NCI-H1105 (cell line): ENCODE measurements at places on chromosomes 2 and 18.
A peak's percentile ranks its signal among the peaks of the same experiment; 100 is the strongest.

DNA sequence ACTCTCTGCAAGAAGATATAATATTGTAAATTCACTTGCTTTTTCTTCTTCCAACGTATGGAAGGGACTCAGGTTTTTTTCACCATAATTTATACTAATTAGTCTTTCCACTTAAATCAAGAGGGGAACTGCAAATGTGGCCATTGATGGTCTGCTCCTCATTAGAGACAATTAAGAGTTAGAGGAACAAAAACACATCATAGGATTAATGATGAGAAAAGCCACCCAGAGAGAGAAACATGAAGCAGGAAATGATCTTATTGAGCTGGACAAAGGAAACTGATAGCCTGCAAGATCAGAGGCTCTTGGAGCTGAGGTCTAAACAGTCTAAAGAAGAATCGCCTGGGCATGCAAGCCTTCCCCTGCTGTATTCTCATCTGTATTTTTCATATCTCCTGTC lies 151.2 kb upstream of the NRP2 start:
- DNase-seq: no peak

GRCh38 chr2:43488737-43489136 lies 107.1 kb downstream of the THADA start:
- DNase-seq: no peak

DNA sequence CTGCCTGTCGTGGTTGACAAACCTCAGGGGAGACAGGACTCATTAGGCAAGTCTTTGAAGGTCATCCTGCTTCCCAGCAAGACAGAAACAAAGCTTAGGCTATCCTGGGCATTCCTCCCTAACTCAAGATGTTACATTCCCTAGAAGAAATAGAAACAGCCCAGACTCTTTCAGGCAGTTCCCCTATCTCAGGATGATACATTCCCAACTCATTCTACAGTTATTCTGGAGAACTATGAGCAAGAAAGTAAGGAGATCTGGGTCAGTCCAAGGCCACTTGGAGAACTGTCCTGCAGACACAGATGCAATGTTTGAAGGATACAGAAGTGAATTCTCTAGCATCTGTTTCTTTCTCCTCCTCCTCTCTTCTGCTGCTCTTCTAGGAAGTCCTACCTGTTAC lies 220.1 kb upstream of the NCKAP5 start:
- no peak for DNase-seq

DNA sequence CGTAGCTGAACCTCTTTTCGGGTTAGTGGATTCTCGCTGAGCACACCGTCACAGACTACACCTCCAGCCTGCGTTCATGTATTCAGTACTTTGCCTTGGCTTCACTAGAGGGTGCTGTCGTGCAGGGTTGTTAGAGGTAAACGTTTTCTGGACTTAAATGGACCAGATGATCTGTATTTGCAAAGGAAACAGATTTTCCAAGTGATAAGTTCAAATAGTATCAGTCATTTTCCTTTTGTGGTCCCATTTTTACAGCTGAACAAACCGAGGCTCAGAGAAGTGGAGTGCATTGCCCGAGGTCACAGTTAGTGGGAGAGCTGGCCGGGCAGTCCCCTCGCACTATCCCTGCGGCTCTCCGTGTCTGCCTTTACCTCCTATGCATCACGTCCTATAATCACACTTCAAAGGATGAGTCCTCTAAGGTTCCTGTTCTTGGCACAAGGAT lies 125.9 kb downstream of the MAP4K4 start:
- DNase-seq: no peak

DNA sequence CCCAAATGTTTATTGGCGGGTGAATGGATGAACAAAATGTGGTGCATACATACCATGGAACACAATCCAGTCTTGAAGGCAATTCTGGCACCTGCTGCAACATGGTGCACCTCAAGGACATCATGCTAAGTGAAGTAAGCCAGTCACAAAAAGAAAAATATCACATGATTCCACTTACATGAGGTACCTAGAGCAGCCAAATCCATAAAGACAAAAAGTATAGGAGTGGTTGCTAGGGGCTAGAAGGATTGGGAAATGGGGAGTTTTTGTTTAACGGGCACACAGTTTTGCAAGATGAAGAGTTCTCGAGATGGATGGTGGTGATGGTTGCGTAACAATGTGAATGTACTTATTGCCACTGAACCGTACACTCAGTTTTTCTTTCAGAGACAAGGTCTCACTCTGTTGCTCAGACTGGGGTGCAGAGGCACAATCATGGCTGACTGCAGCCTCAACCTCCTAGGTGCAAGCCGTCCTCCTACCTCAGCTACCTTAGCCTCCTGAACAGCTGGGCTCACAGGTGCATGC lies 90.9 kb upstream of the CERS6 start:
- DNase-seq: no peak

DNA sequence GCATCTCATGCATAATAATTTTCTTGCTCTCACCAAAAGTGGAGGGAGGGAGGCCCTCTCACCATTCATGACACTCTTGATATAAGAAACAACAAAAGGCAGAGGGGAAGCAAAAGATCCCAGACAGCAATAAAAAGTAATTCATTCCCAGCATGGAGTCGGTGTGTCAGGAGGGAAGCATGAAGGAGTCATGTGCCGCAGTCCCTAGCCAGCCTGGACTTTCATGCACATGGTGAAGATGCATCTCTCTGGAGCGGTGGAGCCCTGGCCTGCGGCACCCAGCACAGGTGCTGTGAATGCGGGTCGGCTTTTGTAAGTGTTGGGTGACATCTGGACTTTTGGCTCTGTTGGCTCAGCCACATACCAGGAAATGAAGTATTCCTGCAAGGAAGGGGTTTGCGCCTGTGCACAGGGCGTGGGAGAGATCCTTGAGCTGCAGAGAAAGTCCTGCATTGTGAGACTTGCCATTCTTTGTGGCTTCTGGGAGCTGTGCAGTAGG lies 119.4 kb downstream of the COPS8 start:
- DNase-seq: no peak

- no peak for DNase-seq
Observed at GRCh38 chr18:13438507-13439056, 220.0 kb downstream of the LDLRAD4 start.

DNA sequence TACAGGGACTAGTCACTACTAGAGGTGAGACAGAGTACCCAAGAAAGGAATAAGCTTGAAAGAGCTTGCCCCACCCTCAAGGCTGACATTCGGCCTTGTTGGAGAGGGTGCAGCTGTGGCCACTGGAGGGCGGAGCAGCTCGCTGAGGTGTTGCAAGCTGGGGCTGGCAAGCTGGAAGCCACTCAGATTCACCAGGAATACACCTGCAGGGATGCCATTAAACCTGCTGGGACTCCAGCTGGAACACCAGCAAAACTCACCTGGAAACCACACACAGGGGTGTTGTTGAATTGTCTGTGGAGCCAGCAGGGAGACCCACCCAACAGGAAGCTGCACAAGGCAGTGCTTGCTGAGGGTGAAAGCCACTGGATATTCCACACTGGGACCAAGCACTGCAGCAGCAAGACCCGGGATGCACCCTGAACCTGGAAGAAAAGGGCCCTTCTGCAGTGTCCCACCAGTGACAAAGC lies 26.1 kb downstream of the KCTD18 start:
- no peak for DNase-seq

- peak; percentile 14 for DNase-seq
Observed at GRCh38 chr2:206275312-206276055, 1.0 kb downstream of the ZDBF2 start.

DNA sequence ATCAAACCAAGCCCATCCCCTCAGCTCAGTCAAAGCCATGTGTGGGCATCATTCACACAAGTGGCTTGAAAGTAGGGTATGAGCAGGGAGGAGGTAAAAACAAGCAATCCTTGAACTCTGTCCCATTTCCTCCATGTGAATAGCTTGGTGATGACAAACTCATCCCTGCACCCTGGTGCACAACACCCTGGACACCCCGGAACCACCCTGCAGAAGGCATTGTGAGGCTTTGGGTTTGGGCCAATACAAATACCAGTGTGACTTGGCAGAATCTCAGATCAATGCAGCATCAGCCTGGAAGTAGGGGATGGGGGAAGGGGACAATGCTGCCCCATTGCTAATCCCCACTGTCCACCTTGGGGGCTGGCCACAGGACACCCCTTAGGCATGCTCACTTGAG lies 28.6 kb downstream of the TGFA start:
- DNase-seq: no peak

DNA sequence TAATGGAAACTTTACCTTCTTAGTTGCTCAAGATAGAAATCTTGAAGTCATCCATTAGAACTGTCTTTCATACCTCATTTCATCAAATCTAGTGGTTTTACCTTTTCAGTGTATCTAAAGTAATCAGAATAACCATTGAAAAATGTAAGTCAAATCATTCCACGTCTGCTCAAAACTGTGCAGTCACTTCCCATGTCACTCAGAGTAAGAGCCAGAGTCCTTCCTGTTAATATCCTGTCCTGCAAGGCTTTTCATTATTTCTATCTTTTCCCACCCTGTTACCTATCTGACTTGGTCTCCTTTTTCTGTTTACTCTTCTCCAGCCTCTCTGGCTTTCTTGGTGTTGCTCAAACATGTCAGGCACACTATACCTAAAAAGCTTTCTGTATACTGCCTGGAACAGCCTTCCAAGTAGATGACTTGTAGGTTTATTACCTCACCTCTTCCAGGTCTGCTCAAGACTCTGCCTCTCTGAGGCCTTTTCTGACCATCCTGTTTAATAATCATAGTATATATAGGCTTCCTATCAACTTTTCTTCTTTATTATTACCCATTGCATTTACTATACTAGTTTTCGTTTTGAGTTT lies 3.4 kb downstream of the C2orf69 start:
- no peak for DNase-seq

GRCh38 chr18:78739882-78740677 lies 239.5 kb upstream of the SALL3 start:
- DNase-seq: no peak

DNA sequence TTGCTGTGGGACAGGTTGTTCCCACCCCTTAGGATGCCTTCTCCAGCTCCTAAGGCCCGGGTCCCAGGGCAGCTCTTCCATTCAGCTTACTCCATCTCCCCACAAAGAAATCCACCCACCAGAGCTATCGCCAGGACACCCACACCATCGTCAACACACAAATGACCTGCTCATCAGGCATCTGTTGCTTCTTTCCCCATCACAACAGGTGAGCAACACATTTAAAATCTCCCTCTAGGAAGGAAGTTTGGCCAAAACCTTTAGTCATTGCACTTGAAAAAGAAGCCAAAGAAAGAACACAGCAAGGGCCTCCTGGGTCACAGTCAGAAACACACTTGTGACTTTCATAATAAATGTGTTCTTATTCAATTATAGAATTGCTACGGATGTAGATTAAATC lies 289.0 kb downstream of the PIEZO2 start:
- no peak for DNase-seq

DNA sequence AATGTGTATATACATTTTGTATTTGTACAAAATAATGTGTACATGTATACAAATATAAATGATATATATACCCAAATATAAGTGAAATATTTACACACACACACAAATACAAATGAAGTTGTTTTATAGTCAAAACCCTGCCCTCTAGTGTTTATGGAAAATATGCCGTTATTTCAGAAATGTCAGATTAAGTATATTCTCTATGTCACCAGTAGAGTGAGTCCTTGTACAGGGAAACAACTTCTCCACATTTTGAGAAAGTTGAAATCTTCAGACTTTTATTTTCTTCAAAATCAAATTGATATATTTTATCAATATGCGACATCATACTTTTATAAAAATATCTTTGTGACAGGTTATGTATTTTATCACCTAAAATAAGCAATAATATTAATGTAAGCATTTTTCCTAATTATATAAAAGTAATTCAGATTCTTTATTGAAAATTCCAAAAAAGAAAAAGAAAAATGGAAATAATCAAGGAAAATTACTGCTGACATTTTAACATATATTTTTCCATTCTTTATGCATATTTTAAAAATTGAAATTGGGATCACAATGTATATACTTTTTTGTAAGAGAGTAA lies 22.4 kb downstream of the ARL6IP6 start:
- DNase-seq: peak; percentile 31

- DNase-seq: no peak
Observed at GRCh38 chr2:164717000-164717803, 95.9 kb upstream of the GRB14 start.

GRCh38 chr18:45423659-45424058 lies 191.6 kb upstream of the SLC14A2 start:
- peak; percentile 40 for DNase-seq

GRCh38 chr2:110886826-110887573 lies 154.6 kb downstream of the ACOXL start:
- DNase-seq: no peak

GRCh38 chr2:239264492-239264837 lies 136.4 kb downstream of the HDAC4 start:
- DNase-seq: no peak

- no peak for DNase-seq
Observed at GRCh38 chr2:196105951-196106350, 37.3 kb upstream of the DNAH7 start.

DNA sequence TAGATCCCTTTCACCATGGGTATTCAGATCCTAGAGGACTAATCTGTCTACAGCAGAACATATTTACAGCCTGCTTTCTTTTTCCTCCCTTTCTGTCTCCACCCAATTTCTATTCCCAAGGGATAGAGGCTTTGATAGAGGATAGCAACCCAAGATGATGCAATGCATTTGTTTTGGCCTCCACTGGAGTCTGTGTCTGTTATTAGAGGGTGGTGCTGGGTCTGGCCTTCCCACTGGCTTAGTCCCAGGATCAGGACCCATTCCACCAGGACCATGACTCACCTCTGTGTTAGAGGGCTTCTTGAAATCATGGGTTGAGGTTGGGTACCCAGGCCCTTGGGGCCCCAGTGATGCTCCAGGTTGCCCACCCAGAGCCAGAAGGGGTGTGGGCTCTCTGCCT lies 239.7 kb upstream of the TNP1 start:
- no peak for DNase-seq

DNA sequence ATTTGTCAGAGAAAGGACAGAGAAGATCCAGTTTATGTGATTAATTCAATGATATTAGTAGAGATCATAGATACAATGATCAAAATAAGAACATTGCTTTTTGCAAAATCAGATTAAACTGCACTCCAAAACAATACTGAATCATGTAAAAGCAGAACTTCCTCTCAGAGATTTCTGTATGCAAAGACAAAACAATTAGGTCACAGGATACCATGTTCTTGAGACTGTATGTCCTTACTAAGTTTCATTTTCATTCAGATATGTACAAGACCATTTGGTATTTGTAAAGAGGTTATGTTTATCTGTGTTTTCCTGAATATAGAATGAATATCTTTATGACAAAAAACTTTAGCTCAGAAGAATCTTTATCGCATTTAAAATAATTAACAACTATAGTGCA lies 161.8 kb downstream of the DLGAP1 start:
- DNase-seq: no peak

GRCh38 chr2:138193416-138194213 lies 229.3 kb downstream of the HNMT start:
- DNase-seq: no peak

DNA sequence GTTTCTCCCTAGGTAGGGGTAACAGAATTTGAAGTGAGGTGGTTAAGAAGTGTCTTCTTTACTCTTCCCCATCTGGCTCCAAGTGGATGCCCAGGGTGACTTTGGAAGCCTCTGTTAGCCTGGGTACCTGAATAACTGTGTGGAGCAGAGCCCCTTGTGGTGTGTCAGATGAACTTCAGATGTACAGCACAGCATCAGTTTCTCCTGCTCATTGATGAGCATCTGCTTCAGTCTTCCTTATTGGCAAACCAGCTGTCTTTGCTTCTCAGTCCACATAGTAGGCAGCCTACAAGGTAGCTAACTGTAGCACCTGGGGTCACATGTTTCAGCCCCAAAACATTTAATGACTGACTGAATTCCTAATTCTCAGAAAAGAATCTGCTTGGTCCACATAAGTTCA lies 56.2 kb upstream of the ATP8B1 start:
- DNase-seq: no peak
